ENCODE measurements at places on chromosomes 16 and 17.

- no peak for DNase-seq
Observed at GRCh38 chr17:32671896-32672295, 185.1 kb downstream of the CDK5R1 start.

DNA sequence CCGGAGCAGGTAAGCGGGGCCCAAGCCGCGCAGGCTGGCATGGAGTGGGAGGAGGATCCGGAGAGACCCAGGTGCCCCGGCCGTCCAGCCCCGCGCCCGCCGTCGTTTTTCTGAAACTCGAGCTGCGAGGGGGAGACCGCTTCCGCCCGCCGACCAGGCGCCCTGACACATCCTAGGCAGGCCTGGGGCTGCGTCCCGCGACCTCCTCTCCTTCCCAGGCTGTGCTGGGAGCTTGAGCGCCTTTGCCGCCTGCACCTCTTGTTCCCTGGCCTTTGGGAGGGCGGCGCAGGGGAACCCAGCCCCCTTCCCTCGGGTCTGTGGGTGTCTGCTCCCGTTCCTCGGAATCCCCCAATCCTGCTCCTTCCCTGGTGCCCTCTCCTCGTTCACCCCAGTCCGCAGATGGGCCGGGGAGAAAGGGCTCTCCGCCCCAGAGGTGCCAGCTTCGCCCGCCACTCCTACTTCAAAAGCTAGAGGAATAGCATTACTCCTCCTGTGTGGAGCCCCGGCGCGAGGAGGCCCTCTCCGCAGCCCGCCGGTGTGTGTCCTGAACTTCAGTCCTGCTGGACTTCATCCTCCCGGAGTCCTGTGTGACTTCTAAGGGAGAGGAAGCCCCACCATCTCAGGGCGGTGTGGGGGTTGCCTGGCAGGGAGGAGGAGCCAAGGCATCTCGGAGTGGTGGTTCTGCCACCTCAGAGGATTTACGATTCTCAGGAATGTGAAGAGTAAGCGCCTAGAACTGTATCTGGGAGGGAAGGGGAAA is 1.0 kb downstream of the NHERF1 start:
- DNase-seq, result no peak

GRCh38 chr16:51442141-51442870 is 291.2 kb upstream of the SALL1 start:
- no peak for DNase-seq

GRCh38 chr16:31242206-31242605 is 17.6 kb upstream of the ITGAM start:
- no peak for DNase-seq

- DNase-seq, result no peak
Observed at GRCh38 chr17:58998871-58999270, 107.8 kb downstream of the TRIM37 start.

DNA sequence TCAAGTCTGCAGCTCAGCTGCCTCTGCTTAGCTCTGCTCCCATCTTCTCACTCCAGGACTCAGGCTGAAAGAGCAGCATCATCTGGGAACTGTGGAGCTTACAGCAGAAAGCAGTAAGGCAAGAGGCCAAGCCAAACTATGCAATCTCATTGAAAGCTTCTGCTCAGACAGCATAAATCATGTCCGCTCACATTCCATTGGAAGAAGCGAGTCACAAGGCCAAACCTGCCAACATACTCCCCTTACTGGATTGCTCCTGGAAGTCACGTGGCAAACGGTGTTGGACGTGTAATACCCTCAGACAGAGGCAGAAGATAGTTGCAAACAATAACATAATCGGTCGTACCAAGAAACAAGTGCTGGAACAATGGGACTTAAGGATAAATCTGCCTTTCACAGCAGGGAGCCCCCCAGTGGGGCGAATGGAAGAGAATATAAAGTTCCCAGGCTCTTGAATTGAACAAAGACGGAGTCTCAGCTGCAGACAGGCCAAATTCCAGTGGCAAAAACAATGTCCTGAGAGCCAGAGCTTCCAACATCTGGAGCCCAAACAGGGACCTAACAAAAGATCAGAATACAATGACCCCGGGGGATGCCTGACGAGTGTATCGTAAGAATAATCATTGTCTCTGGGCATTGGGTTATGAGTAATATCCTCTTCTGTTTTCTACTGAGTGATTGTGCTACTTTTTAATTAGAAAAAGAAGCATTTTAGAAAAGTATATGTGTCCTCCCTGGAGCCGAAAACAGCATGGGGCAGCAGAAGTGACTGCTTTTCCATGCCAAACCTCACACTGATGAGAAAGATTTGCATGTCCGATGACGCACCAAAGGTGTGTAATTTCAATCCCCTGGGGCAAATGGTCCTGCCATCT is 68.4 kb downstream of the CMC2 start:
- DNase-seq, result no peak

DNA sequence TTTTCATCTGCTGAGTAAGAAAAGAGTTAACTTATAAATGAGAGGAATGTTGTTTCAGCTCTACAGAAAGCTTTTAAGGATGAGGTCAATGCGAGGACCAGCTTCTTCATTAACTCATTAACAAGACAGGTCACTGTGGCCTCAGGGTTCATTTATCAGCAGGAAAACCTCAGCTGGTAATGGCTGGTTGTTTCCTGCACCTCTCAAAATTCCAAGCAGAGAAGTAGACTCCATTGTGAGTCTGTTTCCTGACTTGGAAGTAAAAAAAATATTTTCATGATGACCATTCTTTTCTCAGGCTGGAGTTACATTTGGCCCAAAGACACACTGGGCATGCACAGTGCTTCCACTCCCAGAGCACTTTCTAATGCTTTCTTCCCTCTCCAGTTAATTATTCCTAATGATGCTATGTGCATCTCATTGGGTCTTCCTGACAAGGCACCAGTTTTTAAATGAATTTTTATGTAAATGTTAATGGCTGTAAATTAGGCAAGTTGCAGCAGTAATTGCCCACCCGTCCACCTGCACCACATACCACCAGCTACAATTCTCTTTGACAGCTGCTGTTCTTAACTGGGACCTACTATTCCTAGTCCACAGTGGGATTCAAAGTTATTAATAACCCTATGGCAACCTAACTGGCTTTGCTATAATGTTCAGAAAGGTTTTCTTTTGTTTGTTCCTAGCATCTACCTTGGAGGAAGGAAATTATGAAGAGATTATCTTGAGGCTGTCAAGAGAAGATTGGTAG is 89.5 kb upstream of the BCAR1 start:
- no peak for DNase-seq

GRCh38 chr16:84570739-84571403 is 47.0 kb downstream of the COTL1 start:
- no peak for DNase-seq

DNA sequence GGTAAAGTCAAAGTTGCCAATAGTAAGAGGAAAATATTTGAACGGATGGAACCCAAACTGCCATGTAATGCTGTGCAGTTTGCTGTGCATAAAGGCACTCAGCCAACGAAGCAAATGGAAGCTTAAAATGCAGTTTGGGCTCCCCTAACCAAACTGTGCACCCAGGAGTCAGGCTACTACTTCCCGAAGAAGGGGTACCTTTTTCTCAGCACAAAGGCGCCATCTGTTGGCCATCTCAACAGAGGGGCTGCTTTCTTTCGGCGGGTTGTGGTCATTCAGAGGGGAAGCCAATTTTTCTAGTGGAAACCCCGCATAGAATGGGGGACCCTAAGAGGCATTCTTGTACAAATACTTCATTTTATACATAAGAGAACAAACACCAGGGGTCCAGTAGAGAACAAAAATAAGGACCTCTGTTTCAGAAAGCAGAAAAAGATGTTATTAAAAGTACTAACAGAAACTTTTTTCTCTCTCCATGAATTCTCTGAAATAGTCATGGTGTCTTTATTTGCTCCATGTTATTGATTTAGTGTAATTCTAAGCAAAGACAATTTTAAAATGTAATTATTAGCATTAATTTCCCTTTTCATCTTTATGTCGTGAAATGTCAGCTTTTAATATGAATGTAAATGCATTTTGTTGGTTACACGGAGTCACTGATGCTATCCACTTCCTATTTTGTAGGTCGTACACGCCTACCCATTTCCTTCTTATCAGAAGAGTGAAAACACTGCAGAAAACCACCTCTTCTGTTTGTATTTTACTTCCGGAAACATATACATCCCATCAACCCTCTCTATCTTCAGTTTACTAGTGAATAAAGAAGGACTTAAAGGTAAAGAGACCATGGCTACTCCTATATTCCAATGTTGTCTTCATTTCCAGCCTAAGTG is 453.3 kb downstream of the KCNJ2 start:
- no peak for DNase-seq

GRCh38 chr16:28293601-28293960 is 1.3 kb downstream of the SBK1 start:
- no peak for DNase-seq

DNA sequence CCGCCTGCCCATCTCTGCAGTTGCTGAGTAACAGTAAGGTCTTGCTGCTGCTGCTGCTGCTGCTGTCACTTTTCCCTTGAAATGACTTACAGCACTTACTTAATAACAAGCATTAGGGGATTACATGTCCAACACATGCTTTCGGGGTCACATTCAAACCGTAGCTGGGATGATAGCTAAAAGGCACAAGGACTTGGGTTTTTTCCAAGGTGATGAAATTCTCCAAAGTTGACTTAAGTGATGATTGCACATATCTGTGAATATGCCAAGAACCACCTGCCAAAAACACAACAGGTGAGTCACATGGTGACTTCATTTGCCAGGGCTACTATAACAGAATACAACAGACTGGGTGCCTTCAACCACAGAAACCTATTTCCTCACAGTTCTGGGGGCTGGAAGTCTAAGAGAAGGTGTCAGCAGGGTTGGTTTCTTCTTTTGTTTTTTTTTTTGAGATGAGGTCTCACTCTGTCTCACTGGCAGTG is 121.9 kb upstream of the TNRC6C start:
- peak; percentile 31 for DNase-seq
